NCI-H2081 treated with DMSO at 0.1 percent for 48 hours (cell line): ENCODE measurements at places on chromosomes 1 and 21.

DNA sequence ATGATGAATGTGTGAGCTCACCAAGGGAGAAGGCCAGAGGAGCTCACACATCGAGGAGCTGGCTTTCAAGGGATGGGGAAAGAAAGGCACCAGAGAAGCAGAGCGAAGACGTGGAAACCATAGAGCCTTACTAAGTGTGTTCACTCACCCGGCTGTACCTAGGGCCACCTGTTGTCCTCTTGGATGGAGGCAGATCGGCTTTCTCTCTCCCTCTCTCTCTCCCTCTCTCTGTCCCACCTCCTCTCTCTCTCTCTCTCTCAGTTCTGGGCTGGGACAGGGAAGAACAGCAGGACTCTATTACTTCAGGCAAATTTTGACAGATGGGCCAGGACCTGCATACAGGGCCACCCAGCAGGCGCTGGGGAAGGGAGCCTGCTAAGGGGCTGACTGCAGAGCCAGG is 64.8 kb downstream of the HIVEP3 start:
- DNase-seq = no peak

- DNase-seq = no peak
These were observed 8.8 kb upstream of the ANGPTL7 start for GRCh38 chr1:11180342-11180744.

GRCh38 chr1:56286956-56287355 is 292.4 kb downstream of the PLPP3 start:
- no peak for DNase-seq

DNA sequence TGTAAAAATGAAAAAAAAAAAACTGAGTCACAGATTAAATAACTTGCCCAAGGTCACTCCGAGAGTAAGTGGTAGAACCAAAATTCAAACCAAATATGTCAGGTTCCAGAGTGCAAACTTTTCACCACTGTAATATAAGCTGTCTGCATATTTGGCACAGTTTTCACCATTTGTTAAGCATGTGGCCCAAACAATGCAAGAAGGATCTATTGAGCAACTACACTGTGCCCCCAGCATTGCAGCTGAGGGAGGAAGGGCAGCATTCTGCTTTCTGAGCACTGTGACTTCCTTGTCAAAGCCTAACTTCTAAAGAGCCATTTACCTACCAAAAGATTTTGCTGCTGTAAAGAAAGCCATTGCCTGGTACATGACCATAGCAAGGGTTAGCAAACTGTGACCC is 133.4 kb downstream of the SYT2 start:
- no peak for DNase-seq

DNA sequence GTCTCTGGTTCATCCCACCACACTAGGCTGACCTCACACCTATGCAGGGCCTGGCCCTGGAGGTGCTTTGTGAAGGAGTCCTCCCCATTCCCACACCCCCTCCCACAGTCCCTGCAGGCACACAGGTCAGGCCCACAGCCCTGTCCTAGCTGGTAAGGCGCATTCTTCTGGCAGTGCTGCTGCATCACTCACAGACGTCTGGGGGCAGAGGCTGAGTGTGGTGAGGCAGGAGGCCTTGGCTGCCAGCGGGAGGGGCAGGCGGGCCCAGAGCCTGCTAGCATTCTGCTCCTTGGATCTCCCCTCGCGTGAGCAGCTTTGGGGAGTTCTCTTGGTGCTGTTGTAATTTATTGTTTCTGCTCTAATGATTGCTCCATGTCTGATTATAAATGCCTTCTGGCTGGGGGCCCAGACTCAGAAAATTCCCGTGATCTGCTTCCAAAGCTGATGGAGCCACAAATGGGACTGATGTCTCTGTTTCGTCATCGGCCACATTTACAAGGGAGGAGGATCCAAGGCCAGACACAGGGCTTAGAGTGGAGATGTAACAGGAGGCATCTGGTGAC is 62.9 kb downstream of the TRABD2B start:
- DNase-seq = no peak

DNA sequence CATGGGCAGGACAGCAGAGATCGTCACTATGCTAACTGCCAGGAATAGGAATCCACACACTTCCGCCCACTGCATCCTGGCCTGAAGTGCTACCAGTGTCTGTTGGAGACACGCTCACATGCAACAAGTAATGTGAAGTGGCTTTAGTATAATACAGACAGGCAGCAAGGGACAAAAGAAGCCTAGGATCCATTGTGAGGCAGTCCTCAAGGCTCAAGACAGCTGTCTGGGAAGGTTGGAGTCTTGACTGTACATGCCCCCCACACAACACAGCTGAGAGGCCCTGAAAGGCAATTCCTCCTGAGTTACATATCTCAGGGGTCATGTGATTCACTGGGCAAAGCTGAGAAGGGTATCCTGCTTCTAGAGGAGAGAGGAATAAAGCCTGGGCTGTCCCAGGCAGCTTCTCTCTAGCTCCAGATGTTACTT is 39.9 kb upstream of the CD1D start:
- DNase-seq = no peak

DNA sequence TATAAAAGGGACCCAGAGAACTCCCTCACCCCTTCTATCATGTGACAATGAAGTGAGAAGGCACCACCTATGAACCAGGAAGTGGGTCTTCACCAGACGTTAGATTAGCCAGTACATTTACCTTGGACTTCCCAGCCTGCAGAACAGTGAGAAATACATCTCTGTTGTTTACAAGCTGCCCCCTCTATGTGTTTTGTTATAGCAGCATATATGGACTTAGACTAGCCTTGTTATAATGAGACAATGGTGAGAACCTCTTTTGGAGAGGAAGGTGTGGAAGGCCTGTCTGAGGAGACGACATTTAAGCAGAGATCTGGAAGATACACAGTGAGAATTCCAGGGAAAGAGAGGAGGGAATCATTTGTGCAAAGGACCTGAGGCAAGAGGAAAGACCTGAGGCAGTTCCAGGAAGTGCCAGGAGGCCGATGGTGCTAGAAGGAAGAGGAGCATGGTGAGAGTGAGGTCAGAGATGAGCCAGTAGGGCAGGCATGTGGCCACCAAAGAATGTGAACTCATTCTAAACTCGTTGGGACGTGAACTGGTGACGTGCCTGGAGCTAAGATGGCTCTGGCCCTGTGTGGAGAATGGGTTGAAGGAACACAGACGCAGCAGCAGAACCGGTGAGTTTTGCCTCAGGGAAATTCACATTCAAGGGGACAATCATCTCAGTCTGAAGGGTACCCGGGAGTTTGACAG is 98.9 kb upstream of the IRF2BP2 start:
- DNase-seq = no peak

- DNase-seq = peak; percentile 37
These were observed at the start of gene SLC16A1 for GRCh38 chr1:112955773-112956543. Gene SLC16A1, minus strand, starts transcription at chr1:112956196. Its CDS starts 26,888 bp downstream, at chr1:112929308.

DNA sequence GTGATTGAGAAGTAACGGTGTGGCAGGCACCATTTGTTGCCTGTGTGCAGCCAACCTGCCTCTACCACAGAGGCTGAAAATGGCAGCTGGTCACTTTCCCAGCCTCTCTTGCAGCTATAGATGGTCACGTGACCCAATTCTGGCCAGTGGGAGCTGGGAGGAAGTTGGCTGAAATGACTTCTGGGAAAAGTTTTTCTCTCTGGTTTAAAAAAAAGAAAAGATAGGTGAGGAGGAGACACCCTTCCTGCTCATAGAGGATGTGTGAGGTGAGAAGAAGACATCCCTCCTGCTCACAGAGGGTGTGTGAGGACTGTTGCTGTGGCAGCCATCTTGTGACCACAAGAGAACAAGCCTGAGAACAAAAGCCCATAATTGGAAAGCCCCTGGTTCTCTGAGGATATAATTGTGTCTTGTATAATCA is 122.8 kb downstream of the SYF2 start:
- no peak for DNase-seq

DNA sequence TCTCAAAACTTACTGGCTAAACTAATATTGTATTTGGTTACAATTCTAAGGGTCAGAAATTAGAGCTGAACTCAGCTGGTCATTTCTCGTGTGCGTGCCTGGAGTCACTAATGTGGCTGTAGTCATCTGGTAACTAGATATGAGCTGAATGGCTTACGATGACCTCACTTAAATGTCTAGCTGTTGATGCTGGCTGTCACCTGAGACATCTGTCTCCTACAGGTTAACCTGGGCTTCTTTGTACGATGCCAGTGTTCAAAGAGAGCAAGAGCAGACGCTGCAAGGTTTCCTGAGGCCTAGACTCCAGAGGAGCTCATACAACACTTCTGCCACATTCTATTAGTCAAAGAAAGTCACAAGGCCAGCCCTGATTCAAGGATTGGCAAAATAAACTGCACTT is 17.1 kb upstream of the ALG6 start:
- no peak for DNase-seq

DNA sequence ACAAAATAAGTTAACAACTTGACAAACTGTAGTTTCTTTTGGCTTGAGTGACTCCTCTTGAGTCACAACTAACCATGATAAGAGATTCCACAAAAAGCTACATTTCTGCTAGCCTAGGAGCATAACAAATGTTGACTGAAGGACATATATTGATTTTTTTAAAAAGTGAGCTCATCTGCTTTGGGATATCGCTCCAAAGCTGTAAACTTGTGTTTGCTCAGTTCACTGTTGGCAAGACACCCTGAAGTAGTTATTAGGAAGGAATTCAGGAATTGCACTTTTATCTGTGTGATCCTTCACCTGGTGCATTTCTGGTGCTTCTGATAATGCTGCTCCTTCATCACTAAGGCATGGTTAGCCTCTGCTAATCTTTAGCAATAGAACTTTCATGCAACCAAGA is 23.7 kb downstream of the RWDD3 start:
- DNase-seq = no peak

- no peak for DNase-seq
These were observed 360.2 kb downstream of the VAV3 start for GRCh38 chr1:107604825-107605224.

GRCh38 chr1:107244709-107245500 is 104.1 kb downstream of the NTNG1 start:
- no peak for DNase-seq

GRCh38 chr1:234712891-234713305 is 102.9 kb upstream of the IRF2BP2 start:
- no peak for DNase-seq

GRCh38 chr1:110125810-110126209 is 13.6 kb downstream of the UBL4B start:
- no peak for DNase-seq

DNA sequence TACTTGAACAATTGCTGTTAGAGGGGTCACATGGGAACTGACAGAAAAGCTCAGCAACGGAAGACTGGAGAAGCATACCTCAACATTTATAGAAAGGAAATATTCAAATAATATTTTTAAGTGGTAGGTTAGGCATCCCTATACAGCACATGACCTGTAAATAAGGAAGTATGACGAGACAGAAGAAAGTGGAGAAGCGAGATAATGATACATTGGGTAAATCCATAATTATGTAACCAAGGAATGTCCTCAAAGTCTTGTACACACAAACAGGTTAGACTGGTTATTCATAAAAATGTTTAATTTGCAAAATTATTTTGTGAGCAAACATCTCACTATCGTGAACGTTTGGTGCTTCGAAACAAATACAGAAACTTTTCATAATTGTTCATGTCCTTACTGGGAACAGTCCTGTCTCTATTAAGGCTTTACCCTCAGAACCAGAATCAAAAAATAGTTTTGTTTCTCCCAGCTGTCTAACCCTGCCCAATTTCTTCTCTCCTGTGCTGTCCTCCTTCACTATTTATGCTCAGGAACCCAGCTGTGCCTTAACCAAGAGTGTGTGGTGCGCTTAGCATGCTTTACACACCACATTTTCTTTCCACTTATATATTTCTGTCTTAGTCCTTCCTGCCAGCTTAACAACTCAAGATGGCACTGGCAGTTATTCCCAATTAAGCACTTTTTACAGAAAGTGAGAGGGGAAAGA is 10.2 kb downstream of the KMO start:
- no peak for DNase-seq

DNA sequence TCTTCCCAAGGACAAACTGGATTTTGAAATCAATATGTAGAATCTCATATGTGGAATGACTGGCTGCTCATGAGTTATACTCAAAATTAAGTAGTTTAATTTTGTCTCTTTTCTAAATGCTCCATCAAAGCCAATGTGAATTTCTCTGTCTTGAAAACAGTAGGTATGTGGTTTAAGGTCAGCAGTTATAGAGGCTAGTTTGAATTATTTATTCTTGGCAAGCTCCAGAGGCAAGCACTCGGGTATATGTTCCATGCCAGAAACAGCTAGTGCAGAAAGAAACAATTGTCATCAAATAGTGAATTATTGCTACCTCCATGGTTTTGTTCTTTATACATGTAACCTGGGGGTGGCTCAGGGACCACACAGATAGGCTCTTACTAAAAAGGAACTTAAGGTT is 63.5 kb downstream of the LRIG2 start:
- no peak for DNase-seq

- DNase-seq = no peak
These were observed 477.2 kb downstream of the BRINP3 start for GRCh38 chr1:190000365-190000872.

GRCh38 chr1:119791377-119791776 is 19.9 kb downstream of the REG4 start:
- no peak for DNase-seq

DNA sequence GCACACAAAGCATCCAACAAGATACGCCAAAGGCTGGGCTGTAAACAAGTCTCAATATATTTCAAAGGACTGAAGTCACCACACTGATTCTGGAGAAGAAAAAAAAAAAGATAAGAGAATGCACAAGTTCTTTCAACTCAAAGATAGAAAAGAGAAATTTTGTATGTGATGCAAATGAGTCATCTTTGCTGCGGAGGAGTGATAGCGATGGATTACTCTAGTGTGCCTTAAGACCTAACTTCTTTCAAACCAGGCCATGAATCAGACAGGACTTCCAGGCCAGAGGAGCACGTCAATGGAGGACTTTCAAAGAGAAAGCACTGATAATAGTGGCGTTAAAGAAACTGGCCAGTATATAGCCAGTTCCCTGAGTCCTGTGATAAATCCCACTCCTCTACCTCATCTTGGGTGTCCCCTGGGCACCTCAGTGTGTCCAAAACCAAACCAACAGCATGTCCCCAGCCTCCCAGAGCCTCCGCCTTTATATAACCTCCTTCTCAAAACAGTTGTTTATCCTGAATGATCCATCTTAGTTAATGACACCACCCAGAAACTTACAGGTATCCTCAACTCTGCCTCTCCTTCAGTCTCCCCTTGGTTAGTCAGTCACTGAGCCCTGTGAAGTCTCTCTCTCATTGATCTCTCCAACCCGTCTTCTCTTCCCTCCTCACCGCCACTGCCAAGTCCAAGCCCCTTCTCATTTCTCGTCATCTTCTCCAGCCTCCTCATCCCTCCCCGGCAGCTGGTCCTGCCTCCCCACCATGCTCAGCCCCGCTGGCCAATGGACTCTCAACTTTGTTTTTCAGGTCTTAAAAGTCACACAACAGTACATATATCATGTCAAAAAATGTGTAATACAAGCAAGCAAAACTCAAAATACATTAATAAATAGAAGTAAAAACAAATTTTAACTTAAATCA is 47.2 kb upstream of the IFFO2 start:
- DNase-seq = no peak

DNA sequence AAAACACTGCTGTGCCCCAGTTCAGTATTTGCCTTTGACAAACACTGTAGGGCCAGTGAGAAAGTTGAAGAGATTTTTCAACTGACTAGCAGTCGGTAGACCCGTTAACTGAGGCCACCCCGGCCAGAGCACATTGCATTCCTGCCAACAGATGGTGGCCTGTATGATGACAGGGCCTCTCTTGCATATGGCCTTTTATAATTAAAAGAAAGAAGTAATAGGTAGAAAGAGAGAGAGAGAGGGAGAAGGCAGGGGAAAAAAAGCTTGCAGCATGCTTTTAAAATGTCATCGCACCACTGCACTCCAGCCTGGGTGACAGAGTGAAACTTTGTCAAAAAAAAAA is 4.7 kb upstream of the C1orf174 start:
- no peak for DNase-seq
